ENCODE measurements at places on chromosomes 6 and 20.
A peak's percentile ranks its signal among the peaks of the same experiment; 100 is the strongest.

GRCh38 chr20:47951521-47951971, 166.3 kb upstream of the SULF2 start:
- DNase-seq: no peak

DNA sequence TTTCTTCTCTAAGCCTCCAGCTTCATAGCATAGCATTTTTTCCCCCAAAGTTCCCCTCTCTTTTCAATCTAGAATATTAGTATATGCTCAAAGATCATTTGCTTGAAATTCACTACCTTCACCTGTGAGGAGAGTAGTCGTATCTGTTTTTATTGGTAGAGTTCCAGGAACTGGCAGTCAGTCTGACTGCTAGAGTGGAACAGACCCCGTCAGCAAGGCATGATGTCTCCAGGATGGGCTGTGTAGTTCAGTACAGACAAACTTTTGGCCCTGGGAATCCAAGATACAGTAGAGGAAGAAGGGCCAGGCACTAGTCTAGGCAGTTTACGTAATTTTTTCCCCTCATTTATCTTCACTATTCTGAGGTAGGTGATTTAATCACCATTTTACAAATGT, 29.1 kb downstream of the RALY start:
- DNase-seq: no peak

GRCh38 chr6:166097914-166098522, 69.6 kb downstream of the TBXT start:
- peak; percentile 88 for DNase-seq

GRCh38 chr20:59718751-59719150, 114.4 kb downstream of the PHACTR3 start:
- no peak for DNase-seq

- DNase-seq: no peak
Observed at GRCh38 chr20:13355411-13355810, 134.3 kb downstream of the ISM1 start.

- DNase-seq: no peak
Observed at GRCh38 chr6:54299542-54300269, 8.5 kb upstream of the TINAG start.

DNA sequence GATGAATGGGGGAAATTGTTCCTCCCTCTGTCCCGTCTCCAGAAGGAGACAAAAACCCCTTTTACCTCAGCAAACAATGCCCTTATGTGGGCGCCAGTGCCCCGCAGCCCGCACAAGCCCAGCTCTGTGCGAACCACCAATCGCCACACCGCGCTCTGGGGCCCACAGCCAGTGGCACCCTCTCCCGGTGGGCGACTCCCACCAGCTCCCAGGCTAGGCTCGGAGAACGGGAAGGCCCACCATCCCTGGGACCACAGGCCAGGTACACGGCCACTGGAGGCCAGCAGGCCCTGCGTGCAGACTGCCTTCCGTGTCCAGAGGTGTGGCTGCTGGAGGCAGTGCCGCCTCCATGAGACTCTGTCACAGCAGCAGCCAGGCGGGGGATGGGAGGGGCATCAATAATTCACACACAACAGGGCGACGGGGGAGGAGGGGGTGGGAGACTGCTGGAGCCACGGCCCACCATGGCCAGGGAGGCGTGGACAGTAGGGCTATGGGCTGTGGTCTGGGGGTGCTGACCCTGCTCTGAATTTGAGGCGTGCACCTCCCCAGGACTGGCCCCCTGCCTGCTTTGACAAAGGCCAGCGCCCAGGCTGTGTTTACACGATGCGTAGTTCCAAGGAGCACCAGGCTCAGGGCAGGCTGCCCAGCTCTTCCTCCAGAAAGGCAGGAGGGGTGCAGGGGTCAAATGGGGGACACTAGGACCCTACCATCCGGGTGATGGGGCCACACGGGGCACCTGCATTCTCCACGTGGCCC, 105.7 kb downstream of the ASXL1 start:
- no peak for DNase-seq

- DNase-seq: no peak
Observed at GRCh38 chr20:3068986-3069900, 2.2 kb upstream of the OXT start.

GRCh38 chr6:20162515-20162914, 49.8 kb downstream of the MBOAT1 start:
- DNase-seq: no peak

- DNase-seq: no peak
Observed at GRCh38 chr20:15619816-15620215, 953.4 kb downstream of the KIF16B start.

- DNase-seq: no peak
Observed at GRCh38 chr6:14142511-14143223, 25.1 kb downstream of the CD83 start.

- no peak for DNase-seq
Observed at GRCh38 chr6:162211777-162212176, 515.8 kb downstream of the PRKN start.

DNA sequence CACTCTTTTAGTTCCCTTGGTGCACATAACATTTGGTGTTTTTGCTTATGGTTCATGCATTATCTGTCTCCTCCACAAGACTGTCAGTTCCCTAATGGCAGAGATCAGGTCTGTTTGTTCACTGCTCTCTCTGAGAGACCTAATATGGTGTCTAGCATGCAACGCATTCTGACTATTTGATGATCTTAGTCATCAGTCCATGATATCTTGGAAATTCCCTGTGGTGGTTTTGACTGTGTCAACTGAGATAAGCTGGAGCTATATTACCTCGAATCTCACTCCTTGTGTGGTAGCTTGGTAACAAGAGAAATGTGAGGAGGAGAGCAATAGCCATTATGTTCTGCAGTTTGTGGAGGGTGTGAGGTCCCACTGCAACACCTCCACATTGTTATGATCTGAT, 229.8 kb downstream of the FRK start:
- no peak for DNase-seq

- DNase-seq: no peak
Observed at GRCh38 chr6:149560736-149561135, 5.4 kb upstream of the GINM1 start.

DNA sequence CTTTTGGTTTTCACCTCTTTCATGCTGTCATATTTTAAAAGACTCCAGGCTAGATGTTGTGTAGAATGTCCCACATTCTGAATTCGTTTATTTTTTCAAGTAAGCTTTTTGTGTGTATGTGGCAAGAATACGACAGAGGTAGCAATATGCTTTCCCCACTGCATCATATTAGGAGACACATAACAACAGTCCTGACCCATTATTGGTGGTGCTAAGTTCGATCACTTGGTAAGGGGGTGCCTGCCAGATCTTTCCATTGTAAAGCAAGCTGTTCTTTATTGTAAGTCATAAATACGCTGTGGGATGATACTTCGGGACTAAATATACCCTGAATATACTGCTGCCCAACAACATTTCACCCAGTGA, 588 bp upstream of the NCOA3 start:
- DNase-seq: no peak

DNA sequence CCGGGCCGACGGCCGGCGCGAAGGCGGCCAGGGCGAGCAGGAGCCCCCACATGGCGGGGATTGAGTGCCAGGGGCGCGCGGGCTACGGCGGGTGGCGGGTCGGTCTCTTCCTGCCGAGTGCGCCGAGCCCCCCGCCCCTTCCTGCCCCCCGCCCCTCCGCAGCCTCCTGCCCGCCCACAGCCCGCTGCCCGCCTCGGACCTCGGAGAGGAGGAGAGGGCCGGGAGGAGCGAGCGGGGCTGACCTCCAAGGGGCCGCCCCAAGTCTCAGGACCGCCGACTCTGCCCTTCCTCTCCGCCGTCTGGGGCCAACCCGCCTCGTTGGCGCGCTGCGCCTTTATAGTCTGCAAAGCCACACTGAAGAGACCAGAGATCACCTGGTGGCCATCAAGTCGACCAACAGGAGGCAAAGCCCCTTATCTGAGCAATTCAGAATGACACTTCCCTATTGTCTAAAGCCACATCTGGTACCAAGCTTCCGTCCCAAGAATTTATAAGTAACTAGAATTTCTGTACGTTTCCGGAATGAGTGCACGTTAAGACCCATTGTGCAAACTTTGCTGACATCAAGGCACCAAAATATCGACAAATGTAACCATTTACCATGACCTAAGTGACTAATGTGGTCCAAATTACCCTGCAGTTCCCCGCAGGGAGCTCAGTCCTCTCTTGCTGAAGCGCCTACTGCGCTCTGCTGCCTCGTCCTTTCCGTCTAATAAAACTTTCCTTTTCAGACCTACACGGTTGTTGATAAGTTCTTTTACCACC, at the start of gene CPXM1:
TSS of gene CPXM1 (minus strand) at position 107 of the 765 bp plus-strand sequence. CDS start at position 52, 55 bp downstream.
- peak; percentile 80 for DNase-seq

DNA sequence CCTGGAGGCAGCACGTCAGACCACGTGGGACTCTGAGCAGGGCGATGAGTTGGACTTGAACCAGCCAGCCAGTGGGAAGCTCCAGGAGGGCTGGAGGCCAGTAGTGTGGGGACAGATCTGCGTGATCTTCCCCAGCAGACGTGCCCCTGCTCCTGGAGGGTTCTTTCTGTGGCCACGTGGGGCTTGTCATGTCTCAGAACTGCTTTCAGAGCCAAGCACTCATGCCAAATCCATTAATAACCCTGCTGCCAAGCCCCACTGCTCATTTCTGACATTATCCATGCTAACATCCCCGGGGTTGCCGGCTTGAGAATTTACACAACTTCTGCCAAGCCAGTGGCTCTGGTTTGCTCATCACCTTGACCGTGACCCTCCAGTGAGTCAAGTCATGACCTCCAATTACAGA, 38.3 kb downstream of the SIRPA start:
- no peak for DNase-seq

DNA sequence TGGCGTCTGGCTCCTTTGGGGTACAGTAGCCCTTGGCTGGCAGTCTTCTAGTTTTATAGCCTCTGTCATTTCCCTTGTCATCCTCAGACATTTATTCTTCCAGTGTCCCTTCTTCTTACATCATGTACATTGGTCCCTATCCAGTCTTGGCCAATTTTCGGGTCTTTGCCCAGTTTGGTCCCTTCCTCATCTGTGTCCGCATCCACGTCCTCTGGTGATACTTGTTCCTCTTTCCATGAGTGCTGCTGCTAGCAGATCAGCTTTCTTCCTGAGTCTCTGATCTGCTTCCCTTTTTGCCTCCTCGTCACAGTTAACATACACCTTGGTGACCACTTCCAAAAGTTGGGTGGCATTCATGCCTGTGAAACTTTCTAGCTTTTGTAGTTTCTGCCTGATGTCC, 86.2 kb upstream of the GPR6 start:
- no peak for DNase-seq

DNA sequence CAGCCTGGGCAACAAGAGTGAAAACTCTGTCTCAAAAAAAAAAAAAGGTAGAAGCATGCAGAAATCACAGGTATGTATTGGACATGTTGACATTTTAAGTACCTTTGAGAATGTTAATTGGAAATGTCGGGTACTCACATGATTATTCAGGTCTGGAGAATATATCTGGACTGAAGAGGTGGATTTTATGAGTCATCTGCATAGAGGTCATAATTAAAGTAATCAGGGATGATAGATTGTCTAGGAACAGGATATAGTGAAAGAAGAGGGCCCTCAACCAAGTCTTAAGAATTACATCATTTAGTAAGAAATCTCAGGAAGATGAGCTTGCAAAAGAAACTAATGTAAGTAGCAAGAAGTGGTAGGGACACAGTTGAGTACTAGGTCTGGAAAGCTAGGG, 212.5 kb downstream of the UTRN start:
- no peak for DNase-seq

DNA sequence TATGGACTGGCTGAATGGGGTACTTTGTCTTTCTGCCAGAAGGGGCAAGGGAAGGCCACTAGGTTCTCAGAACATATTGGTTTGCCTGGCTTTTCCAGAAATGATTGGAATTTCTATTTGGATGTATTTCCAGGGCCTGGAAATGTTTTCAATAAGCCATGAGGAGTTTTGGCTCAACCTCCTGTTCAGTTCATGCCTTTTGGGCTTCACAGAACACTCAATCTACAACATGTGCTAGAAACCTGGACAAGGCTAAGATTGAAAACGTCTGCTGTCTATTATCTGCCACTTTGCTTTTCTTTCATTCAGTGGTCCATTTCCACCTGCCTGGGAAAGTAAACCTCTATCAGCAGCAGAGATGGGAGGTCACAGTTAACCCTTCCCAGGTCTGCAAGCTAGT, 793.4 kb downstream of the TENT5A start:
- no peak for DNase-seq

DNA sequence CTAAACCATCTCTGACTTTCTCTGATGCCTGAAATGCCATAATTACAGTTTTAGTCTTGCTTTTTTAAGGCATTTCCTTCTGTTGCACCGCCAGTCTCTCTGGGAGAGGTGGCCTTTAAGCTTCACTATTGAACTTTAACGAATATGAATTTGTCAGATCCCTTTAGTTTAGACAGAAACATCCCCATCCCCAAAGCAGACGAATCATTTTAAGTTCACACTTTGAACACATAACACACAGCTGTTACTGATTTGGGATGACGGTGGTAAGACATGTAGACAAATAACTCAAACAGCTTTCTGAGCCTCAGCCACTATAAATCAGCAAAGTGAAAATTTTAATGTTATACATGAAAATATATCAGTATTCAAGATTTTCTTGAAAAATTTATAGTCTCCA, 7.2 kb upstream of the IPCEF1 start:
- no peak for DNase-seq

- DNase-seq: no peak
Observed at GRCh38 chr6:37061157-37061804, 55.8 kb downstream of the FGD2 start.

GRCh38 chr6:159973951-159974350, 5.1 kb downstream of the IGF2R start:
- no peak for DNase-seq
